KBM-7 (cell line): ENCODE measurements at places on chromosomes 7 and 10.

DNA sequence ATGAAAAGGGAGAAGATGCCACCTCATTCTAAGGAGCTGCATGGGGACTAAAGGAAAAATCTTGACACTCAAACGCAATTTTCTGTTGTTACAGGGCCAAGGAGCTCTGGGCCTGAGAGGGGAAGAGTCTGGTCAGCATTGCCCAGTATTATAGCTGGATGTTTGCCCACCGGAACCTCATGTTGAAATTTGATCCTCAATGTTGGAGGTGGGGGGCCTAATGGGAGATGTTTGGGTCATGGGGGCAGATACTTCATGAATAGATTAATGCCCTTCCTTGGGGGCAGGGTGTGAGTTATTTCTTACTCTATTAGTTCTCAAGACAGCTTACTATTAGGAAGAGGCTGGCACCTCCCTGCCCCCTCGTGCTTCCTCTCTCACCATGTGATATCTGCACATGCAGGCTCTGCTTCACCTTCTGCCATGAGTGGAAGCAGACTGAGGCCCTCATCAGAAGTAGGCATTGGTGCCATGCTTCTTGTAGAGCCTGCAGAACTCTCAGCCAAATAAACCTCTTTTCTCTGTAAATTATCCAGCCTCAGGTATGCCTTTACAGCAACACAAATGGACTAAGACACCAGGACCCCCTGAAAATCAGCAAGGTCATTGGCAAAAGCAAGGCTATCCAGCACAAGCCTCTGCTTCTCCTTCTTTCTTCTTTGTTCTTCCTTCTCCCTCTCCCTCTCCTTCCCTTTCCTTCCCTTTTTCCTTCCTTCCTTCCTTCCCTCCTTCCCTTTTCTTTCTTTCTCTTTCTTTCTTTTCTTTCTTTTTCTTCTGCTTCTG, 15.1 kb downstream of the GCK start:
- no peak for DNase-seq

GRCh38 chr10:124916585-124917427, 25.1 kb upstream of the ZRANB1 start:
- DNase-seq = peak; percentile 97

- no peak for DNase-seq
Observed at GRCh38 chr10:129660569-129660968, 193.5 kb downstream of the MGMT start.

GRCh38 chr10:93071674-93072224, 1.9 kb upstream of the CYP26A1 start:
- DNase-seq = no peak

DNA sequence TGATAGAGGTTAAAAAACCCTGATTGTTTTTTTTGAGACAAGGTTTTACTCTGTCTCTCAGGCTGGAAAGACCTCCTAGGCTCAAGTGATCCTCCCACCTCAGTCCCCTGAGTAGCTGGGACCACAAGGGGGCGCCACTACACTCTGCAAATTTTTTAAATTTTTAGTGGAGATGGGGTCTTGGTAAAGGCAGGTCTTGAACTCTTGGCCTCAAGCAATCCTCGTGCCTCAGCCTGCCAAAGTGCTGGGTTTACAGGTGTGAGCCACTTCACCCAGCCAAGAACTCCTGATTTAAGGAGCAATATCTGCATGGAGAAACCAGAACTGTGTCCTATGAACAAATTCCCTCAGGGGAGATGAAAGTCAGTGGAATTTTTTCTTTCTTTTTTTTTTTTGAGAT, 7.3 kb upstream of the KLHDC10 start:
- peak; percentile 85 for DNase-seq

DNA sequence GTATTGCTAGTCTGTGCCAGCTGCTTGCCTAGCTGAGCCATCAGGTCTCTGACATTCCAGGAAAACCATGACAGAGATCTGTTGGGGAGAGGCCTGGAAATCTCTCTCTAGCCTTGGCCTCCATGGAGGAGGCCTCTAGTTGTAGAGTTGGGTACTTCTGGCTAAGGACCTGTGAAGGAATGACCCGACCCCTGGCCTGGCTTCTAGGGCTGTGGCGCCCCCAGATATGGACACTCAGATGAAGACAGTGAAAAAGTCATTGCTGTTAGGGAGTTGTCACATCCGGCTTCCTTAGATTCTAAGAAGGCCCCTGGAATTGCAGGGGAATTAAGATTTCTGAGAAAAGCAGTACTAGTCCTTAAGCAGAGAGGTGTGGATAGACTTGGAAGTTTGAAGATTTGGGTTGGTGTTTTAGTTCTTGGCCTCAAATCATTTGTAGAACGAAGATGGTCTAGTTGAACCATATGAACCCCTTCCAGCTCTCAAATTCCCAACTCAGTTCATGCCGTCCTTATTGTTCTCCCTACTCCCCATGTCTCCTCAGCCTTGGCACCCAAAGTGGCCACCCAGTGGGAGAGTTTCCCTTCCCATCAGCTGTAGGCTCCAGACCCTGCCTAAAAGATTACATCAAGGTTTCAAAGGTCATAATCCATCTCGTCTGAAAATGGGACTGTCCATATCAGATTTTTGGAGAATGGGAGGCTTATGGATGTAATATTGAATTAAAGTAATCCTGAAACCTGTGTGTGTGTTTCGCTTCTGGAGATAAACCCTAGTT, 7.0 kb downstream of the HHEX start:
- no peak for DNase-seq

GRCh38 chr10:38157270-38157685, 63.1 kb downstream of the ZNF37A start:
- no peak for DNase-seq

GRCh38 chr7:21953781-21954180, 8.1 kb upstream of the CDCA7L start:
- no peak for DNase-seq

- DNase-seq = no peak
Observed at GRCh38 chr10:110514848-110515247, 17.1 kb downstream of the DUSP5 start.

GRCh38 chr7:69445541-69445940, 152.7 kb upstream of the AUTS2 start:
- DNase-seq = no peak

- peak; percentile 66 for DNase-seq
Observed at GRCh38 chr7:116180302-116180701, 30.0 kb upstream of the TES start.

DNA sequence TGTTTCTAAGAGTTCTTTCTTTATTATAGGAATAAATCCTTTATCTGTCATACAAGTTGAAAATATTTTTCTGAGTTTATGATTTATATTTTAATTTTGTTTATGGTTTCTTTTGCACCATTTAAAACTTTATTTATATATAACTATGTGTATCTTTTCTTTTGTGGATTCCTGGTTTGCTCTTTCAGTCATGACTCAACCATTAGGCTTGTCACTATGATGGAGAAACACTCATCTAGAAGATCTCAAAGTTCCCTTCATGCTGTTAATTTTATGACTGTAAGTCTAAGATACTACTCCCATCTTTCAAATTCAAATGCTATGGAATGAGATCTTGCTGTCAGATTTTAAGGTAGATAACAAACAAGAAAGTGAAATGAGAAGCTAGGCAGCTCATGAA, 199.5 kb downstream of the INHBA start:
- DNase-seq = no peak

GRCh38 chr10:128173386-128173785, 47.2 kb upstream of the MKI67 start:
- DNase-seq = no peak

GRCh38 chr7:14228341-14228740, 238.9 kb upstream of the ETV1 start:
- no peak for DNase-seq

GRCh38 chr10:61635471-61635870, 27.3 kb upstream of the CABCOCO1 start:
- no peak for DNase-seq

DNA sequence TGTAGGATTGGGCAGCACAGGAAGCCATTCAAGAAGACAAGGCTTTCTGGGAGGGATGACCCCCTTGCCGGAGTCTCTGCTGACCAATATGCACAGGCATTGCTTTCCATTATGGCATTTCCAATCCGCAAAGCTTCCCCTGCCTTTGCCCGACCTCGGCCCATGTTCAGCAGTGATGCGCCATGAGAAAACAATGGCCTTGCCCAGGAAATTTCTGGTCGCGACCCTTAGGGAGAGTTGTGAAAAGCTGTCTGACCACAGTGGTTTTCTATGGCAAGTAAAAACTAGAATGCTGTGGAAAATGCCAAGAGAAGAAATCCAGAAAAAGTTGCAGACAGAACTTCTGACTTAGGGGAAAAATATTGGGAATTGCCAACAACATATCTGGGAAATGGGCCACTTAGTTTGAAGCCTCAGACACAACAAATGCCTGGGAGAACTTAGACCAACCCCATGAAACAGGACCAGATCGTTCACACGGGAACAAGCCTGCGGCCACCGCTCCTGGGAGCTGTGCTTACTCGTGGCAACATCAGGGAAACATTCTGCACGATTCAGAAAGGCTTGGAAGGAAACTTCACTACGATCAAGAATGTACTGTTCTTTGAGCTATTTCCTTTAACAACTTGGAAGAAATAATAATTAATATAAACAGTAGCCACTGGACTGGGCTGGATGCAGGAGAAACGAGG, 512.4 kb downstream of the TNS3 start:
- no peak for DNase-seq

DNA sequence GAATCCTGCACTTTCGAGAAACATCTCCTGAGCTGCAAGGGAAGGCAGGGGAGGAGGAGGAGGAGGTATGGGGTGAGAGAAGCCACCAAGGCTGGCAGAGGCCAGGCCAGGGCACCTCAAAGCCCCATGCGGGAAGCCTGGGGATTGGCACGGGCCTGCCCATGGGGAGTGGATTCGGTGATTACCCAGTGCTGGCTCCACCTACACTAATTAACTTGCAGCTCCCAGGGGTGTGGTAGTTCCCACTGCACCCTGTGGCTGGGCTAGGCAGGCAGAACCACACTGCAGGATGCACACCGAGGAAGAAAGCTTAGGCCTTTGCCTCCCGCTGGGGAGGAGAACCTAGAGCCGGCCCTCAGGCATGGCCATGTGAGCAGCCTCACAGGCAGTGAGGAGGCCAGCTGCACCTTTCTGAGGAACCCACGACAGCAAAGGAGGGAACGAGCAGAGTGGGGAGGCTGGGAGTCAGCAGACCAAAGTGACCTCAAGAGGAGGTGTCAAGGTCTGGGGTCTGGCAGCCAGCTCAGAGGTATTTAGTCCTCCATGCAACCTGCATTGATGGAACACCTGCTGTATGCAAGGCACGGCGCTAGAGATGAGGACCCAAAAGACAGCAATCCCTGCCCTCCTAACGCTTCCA, 27.2 kb downstream of the GRID1 start:
- no peak for DNase-seq

- DNase-seq = no peak
Observed at GRCh38 chr7:37040330-37040729, 316.0 kb upstream of the AOAH start.

DNA sequence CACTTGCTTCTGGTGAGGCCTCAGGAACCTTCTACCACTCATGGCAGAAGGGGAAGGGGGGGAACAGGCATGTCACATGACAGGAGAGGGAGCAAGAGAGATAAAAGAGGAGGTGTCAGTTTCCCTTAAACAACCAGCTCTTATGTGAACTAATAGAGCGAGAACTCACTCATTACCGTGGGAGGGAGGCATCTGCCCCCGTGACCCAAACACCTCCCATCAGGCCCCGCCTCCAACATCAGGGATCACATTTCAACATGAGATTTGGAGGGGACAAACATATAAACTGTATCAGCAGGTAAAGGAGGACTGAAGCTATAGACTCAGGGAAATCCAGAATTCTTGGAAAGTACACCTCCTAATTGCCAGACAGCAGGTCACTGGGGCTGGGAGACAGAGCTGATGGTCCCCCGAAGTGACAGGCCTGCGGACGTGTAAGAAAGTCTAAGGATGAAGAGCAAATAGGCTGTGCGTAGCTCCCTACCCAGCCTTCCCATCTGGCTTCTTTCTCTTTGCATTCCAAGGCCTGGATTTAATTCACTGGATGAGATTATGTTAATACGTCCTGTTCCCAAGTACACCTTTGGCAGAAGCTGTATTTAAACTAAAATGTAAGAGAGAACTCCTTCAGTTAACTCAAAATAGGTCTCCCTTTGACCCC, 186.7 kb upstream of the LYZL2 start:
- DNase-seq = no peak

DNA sequence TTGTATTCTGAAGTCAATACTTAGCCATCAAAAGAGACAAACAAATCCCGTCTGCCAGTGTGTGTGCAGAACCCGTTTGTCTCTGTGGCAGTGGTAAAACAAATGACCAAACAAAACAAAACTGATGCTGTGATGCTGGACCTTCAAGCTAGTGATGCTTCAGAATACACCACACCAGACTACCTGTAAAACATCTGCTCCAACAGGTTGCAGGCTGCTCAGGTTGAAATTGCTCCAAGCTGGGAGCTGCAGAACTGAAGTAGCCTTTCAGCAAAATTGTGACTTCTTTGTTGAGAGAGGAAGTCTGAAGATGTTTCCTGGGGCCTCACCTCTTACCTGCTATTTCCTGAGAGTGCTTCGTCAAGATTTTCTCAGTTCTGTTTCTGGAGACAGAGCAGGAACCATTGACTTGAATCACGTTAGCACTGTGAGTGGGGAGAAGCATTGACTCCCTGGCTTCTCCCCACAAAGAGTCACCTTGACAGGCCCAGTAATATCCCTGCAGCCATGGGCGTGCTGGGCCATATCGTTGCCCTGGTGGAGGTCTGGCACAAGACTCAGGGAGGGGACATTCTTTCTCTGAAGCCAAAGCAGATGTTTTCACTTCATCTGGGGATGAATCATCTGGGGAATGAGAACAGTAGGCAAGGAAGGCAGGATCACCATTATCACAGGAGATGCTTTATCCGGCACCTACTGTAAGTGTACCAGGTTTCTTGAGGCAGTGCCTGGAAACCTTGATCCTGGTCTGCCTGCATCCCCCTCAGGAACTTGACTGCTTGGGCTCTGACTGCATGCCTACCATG, 80.2 kb downstream of the RBM20 start:
- DNase-seq = no peak

DNA sequence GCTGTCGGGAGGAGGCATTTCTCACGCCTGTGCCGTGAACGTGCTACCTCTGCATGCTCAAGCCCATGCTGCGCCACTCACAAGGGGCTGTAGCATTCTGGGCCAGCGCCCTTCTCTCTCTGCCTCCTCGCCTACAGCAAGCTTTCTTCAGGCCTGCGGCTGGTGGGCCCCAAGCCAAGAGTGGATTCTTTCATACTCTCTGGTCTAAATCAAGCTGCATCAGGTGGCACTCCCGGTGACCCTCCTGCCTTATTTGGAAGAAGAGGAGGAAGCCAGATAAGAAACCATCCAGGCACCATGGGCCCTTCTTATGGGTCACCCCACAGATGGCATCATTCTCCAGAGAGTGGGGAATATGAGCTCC, 86.7 kb upstream of the DUSP5 start:
- no peak for DNase-seq
